ENCODE measurements at places on chromosomes 7 and 10.
A peak's percentile ranks its signal among the peaks of the same experiment; 100 is the strongest.

DNA sequence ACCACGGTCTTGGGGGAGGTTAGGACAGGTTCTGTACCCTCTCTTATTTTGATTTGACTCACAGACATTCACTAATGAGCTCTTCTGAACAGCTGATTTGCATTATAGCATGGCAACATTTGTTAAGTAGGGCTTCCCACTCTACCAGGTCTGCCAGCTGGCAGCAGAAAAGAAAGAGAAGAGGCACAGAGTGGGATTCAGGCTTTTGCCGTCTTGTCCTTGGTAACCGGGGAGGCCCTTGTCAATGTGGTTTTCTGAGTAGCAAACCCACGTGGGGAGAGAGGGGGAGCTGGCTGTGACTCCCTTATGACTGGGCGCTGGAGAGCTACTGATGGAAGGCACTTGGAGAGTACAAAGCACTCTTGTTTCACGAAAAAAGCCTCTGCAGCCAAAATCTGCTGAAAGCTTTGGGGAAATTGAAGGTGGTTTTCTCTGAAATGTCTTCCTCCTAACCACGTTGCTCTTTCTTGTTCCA is 355.3 kb upstream of the GALNT17 start:
- no peak for DNase-seq

GRCh38 chr10:69952069-69952800 is 100.4 kb upstream of the MACROH2A2 start:
- DNase-seq, result no peak

GRCh38 chr10:125788156-125789034 is 12.8 kb upstream of the MMP21 start:
- DNase-seq, result no peak

DNA sequence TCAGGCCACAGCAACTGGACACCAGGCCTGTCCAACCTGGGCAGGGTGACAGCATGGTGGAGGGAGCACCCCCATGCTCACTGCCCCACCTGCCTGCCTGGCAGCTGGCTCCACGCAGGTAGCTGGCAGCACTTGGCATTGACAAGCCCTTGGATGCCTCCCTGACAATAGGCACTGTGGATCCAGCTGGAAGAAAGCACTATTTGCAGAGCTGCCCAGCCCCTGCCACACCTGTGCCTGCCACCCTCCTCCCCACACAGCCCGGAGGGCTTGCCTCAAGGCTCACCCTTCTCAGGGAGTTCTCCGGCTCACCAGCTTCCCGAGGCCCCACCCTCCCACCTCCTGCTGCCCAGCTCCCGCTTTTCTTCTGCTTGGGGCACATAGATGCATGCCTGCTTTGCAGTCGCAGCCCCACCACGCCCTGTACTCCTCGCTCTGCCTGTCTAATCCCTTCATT is 160.1 kb downstream of the NEURL1 start:
- no peak for DNase-seq

GRCh38 chr7:1662101-1662500 is 8.0 kb upstream of the ELFN1 start:
- DNase-seq, result no peak

DNA sequence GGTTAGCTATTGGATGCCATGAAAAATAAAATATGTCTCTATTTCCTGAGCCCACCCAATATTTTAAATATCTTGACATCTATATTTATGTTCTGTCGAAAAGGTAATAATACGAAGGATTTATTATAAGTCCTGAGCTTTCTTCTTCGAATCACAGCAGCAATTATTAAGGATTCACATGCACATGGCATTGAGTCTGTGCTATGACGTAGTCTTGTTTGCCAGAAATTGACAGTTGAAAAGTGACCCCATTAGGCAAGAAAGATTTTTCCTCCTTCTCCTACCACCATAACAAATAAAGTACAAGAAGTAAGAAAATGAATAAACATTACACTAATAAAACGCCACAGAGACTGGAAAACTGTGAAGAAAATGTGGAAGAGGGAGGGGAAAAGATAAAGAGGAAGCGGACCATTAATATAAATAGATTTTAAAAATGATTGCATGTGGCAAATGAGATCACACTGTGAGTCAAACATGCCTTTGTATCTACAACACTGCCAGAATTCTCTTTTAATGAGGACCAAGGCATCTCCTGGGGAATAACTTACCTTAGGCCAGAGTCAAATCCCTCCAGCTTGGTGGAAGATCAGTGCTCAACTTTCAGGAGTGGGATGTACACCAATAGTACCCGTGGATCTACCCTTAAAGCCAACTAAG is 21.6 kb downstream of the FZD1 start:
- DNase-seq, result no peak

DNA sequence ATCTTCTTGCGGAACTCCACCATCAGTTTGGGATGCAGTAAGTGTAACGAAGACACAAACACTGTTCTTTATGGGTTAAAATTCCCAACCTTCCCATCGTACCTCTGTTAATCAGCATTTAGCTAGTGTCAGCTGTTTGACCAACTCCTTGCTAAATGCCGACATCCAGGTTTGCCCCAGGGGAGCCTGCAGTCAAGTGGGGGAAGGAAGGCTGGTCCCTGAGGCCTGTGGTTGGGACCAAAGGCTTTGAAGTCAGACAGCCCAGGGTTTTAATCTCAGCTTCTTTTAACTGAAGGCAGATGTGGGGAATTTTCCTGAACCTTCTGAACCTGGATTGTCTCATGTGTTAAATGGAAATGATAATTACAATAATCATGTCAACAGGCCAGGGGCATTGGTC is 443.7 kb downstream of the GLRX3 start:
- DNase-seq, result no peak

GRCh38 chr7:55092186-55092974 is 73.6 kb downstream of the EGFR start:
- DNase-seq, result no peak

- no peak for DNase-seq
These were observed 5.7 kb upstream of the DYNC2I1 start for GRCh38 chr7:158850545-158851102.

DNA sequence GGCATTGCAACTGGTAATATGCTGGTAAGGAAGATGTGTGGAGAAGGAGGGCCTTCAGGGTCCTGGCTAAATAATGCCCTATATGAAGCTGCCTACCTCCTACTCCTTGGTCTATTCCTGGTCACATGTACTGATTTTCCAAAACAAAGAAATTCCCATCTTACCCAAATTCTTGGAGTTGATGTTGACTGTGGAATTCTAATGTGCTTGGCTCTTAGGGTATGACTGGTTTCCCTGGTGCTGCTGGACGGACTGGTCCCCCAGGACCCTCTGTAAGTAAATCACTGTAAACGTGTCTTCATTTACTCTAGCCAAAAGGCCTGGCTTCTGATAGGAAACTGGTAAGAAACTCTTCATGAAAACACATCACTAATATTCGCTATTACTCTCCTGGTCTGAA is 27.0 kb downstream of the COL1A2 start:
- DNase-seq, result no peak

GRCh38 chr10:69692267-69692666 is 62.2 kb downstream of the FAM241B start:
- no peak for DNase-seq

- peak; percentile 13 for DNase-seq
These were observed 25.8 kb upstream of the SFMBT2 start for GRCh38 chr10:7436490-7437100.

DNA sequence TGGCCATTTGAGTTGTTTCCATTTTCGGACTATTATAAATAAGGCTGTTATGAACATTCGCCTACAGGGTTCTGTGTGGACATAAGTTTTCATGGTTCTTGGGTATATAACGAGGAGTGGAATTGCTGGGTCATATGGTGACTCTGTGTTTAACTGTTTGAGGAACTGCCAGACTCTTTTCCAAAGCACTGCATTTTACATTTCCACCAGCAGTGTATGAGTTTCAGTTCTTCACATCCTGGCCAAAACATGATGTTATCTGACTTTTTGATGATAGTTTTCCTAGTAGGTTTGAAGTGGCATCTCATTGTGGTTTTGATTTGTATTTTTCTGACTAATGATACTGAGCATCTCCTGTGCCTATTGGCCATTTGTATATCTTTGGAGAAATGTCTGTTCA is 5.4 kb downstream of the SUV39H2 start:
- no peak for DNase-seq

DNA sequence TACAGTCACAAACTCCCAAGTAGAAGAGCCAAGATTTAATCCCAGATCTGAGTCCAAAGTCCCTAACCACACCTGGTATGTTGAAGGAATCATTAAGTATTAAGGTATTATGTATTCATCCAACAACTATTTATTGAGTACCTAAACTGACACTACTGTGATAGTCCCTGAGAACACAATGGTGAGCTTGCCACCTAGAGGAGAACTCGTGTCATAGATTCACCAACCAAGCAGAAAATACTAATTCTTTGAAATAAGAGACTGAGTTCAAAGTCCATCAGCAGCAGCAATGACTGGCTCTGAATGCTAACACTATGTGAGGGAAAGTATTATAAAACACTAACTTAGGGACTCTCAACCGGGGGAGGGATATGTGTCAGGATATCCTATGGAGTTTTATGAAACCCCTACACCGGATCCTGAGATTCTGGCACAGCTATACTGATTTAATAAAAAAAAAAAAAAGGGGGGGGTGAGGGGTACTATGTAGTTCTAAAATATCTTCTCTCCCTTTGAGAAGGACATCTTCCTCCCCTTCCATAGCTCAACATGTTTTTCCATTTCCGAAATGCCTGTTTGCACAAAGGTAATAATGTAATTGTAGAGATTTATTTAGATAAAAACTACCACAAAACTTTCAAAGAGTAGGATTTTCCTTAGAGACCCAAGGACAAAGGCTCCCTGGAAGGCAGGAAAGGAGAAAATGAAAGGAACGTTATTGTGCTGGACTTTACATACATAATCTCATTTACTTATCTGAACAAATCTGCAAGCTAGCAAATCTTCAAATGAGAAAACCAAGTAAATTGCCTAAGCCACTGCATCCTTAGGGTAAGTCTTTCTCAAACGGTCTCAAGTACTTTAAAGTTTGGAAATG is 1.6 kb downstream of the NCOA4 start:
- DNase-seq, result peak; percentile 99

DNA sequence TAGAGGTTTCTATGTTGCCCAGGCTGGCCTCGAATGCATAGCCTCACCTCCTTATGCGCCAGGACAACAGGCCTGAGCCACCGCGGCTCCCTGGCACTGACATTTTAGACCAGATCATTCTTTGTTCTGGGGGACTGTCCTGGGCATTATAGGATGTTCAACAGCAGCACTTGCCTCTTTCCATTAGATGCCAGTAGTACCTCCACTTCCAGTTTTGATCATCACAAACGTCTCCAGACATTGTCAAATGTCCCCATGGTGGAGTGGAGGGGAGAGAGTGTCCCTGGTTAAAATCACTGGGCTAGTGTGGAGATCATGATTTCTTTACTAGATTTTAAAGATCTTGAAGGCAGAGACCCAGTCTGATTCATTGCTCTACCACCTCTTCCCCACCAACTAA is 125.2 kb upstream of the MKLN1 start:
- DNase-seq, result no peak

DNA sequence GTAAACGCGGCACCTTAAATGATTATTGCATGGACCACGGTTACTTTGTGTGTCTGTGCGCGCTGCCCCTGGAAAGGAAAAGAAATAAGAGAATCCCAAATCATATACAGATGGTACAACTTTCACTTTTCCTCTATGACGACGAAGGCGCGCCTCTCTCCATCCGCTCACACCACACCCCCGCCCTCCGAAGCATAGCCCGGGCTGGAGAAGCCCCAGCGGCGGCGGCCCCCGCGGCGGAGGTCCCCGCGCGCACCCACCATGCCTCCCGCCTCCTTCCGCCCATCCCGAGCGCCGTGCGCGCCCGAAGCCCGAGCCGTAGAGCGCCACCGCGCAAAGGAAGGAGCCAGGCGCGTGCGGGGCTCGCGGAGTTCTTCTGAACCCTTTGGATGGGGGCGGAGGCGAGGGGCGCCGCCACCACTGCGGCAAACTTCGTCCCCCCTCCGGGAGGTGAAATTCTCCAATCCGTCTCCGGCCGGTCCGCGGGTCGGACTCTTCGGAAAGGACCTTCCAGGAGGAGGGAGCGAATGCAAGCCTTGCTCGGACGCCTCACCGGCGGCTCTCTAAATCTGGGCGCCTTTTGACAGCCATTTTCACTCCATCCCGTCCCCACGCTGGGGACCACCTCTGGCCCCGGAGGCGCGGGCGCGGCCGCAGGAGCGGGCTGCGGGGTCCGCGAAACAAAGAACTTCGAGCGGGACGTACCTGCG is 588 bp downstream of the GLI3 start:
- DNase-seq, result no peak

DNA sequence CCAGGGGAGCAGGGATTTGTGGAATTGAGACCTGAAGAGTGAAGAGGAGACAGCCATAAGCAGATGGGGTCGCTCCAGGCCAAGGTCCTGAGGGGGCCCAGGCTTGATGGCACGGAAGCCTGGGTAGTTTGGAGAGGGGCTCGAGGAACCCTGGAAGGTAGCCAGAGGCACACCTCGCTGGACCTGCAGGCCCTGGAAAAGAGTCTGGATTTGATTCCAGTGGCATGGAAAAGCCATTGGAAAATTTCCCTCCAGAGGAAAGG is 31.8 kb downstream of the CXCL12 start:
- no peak for DNase-seq

All from RKO (cell line).